B cell (primary cell): ENCODE measurements at places on chromosomes 3 and 15.

GRCh38 chr3:127183931-127184869, 8.7 kb upstream of the PRR23E start:
- H3K27me3 ChIP-seq: no peaks in the 10 kb centered on the region
- no peaks in the 10 kb centered on the region for H3K4me1 ChIP-seq
- H3K36me3 ChIP-seq: no peaks in the 10 kb centered on the region
- H3K27ac ChIP-seq: no peak overlapping the region
- no peak overlapping the region for H3K4me3 ChIP-seq

- no peaks in the 10 kb centered on the region for H3K4me1 ChIP-seq
- no peak overlapping the region for H3K27ac ChIP-seq
- H3K27me3 ChIP-seq: no peaks in the 10 kb centered on the region
- no peak overlapping the region for H3K4me3 ChIP-seq
Measured at GRCh38 chr15:45795440-45796069, 160.7 kb downstream of the SQOR start.

DNA sequence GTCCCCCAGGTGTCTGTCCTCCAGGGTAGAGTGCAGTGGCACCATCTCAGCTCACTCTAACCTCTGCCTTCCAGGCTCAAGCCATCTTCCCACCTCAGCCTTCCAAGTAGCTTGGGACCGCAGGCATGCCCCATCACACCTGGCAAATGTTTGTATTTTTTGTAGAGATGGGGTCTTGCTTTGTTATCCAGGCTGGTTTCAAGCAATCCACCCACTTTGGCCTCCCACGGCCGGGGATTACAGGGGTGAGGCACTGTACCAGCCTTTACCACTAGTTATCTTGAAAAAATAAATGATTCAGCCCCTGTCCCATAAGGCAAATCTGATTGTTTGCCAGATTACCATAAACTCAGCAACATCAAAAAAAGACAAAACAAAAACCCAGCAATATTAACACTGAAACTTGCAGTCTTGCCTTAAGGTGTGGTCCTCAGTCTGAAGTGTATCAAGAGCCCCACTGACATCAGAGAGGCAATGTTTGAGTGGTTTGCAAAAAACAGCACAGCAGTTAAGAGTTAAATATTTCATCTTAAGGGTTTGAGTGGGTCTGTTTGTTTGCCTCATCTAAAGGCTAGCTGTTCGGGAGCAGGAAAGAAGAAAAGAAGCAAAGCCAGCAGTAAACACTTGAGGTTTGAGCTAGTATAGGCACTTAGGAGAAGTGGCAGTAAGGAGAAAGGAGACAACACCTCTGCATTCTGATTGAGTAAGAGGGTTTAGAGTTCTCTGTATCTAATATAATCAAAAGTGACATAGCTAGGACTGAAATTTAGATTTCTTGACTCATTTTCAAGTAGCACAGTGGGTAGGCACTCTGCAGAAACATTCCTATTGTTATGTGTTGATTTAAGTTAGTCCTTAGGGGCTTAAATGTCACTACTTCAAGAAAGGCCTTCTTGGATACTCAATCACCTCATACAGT, 26.3 kb upstream of the EDEM1 start:
- peak overlapping the region; percentile 20 for H3K27ac ChIP-seq
- H3K36me3 ChIP-seq: no peaks in the 10 kb centered on the region
- H3K4me3 ChIP-seq: no peak overlapping the region
- no peaks in the 10 kb centered on the region for H3K27me3 ChIP-seq

GRCh38 chr3:73556520-73557372, 68.0 kb downstream of the PDZRN3 start:
- H3K4me3 ChIP-seq: no peak overlapping the region
- H3K27me3 ChIP-seq: no peaks in the 10 kb centered on the region
- no peak for DNase-seq
- no peaks in the 10 kb centered on the region for H3K4me1 ChIP-seq

DNA sequence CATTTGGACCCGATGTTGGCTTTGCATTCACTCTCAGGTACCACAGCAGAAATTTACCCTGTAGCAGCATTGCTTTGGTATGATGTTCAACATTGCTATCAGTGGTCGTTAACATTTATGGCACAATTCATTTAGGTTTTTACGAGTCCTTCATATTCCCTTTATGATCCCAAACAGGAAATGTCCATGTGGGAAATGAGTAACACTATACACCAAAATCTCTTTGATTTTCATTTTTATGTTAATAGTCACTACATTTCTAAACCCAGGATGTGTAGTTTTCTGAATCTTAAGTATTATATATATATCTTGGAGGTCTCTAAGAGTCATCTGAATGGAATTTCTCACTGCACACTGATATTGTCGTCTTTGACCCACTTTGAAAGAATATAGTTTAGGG, 78.5 kb upstream of the RBMS3 start:
- H3K4me1 ChIP-seq: no peaks in the 10 kb centered on the region
- DNase-seq: no peak
- no peak overlapping the region for H3K4me3 ChIP-seq
- H3K27me3 ChIP-seq: no peaks in the 10 kb centered on the region

DNA sequence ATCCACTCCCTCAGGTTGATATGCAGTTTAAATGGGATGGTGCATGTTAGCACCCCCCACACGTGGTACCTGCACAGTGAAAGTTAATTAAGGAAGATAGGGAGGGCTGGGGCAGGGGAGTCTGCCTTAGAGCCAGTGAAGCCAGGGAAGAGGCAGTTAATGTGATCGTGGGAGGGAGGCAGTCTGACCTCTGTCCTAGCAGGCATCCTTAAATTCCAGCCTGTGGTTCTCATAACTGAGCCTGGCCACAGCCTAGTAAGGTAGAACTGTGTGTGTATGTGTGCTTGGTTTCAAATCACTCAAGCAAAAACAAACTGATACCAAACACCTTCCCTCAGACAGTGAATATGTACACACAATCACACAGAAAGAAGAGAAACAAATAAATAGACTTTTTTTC, 319.1 kb upstream of the TLE3 start:
- no peak for DNase-seq
- H3K27me3 ChIP-seq: no peaks in the 10 kb centered on the region
- H3K27ac ChIP-seq: no peak overlapping the region
- no peaks in the 10 kb centered on the region for H3K4me1 ChIP-seq

- H3K4me1 ChIP-seq: no peaks in the 10 kb centered on the region
- no peaks in the 10 kb centered on the region for H3K27me3 ChIP-seq
- no peak overlapping the region for H3K4me3 ChIP-seq
- DNase-seq: no peak
Measured at GRCh38 chr3:17494117-17494809, 248.2 kb downstream of the TBC1D5 start.

DNA sequence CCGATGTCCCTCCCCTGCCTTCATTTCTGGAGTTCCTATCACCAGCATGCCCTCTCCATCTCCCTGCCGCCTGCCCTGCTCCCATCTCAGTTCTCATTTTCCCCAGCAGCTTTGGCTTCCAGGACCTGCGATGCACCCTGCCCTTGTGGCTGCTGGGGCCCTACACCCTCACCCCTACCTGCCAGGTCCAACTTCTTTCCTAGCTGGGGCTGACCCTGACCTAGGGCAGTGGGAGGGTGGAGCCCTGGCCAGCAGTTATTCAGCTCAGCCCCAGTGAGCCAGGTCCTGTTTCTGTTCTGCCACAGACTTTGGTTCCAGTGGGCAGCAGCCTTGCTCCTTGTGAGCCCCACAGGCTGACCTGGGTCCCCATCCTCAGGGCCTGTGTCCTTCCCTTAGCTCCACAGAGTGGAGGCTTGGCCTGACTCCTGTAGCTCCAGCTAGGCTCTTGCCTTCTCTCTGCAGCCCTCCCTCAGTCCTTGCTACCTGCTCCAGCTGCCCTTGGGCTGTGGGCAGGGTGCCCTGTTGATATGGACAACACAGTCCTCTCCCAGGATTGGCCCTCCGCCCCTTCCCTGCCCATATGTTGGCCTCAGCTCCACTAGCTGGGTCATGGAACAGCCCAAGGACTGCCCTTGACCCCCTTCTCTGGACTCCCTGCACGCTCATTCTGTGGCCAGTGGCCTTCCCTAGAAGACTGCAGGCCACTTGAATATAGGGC, 34.7 kb upstream of the PDE8A start:
- H3K4me3 ChIP-seq: no peak overlapping the region
- H3K4me1 ChIP-seq: no peaks in the 10 kb centered on the region
- H3K27ac ChIP-seq: no peak overlapping the region
- peaks cover 3% of the 10 kb centered on the region for H3K27me3 ChIP-seq
- no peaks in the 10 kb centered on the region for H3K36me3 ChIP-seq

DNA sequence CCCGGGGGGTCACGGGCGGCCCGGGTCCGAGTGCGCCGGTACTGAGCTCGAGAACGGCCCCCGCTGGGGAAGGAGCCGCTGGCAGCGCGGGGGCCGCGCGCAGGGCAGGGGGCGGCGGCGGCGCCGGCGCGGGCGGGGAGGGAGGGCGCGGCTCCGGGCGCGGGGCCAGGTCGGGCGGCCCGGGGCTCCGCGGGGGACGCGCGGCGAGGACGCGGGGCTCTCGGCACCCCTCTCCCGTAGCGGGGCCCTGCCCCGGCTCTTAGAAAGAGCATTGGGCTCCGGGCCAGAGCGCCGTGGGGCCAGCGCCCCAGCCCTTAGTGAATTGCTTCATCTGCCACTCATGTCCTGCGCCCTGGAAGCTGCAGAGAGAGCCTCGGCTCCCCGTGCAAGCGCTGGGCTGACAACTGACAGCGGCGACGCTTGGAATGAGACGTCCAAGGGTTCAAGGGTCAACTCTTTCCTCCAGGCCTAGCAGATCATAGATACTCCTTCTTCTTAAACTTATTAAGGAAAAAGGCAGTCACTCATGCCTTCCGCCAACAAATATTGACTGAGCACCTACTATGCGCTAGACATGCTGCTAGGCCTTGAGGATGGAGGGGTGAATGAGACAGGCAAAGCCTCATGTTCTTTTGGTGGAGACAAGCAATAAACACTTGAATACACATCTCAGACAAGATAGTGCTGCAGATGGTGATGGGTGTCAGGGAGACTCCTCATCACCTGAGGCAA, 140.8 kb downstream of the SMAD6 start:
- H3K4me1 ChIP-seq: peaks cover 12% of the 10 kb centered on the region
- H3K27me3 ChIP-seq: peaks cover 30% of the 10 kb centered on the region
- no peak overlapping the region for H3K27ac ChIP-seq
- peak; percentile 43 for DNase-seq

GRCh38 chr15:40782609-40783227, 12.9 kb downstream of the C15orf62 start:
- peaks cover 23% of the 10 kb centered on the region for H3K36me3 ChIP-seq
- peaks cover 8% of the 10 kb centered on the region for H3K4me1 ChIP-seq
- no peak overlapping the region for H3K4me3 ChIP-seq
- peak; percentile 84 for DNase-seq

DNA sequence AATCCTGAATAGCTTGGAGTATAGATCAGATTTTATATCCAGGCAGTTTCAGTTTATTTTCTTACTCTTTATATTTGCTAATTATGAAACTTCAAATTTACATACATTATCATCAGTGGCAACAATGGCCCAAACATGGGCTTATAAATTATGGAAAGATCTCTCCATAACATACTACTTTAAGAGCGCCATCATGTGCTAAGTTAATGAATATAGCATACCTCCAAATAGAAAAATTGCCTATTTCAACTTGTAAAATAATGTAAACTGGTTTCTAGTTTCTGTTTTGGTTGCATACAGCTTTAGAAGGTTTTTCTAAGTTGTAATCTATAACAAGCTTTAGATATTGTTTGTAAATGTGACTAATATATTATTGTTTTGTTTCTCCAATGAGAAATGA, 531.3 kb upstream of the UBE2E2 start:
- DNase-seq: no peak
- no peak overlapping the region for H3K4me3 ChIP-seq
- H3K27me3 ChIP-seq: no peaks in the 10 kb centered on the region
- H3K36me3 ChIP-seq: no peaks in the 10 kb centered on the region

- H3K4me3 ChIP-seq: no peak overlapping the region
- H3K36me3 ChIP-seq: no peaks in the 10 kb centered on the region
- H3K27me3 ChIP-seq: no peaks in the 10 kb centered on the region
- H3K4me1 ChIP-seq: no peaks in the 10 kb centered on the region
Measured at GRCh38 chr3:73542136-73542535, 82.6 kb downstream of the PDZRN3 start.

- no peak overlapping the region for H3K27ac ChIP-seq
- no peaks in the 10 kb centered on the region for H3K36me3 ChIP-seq
- DNase-seq: no peak
Measured at GRCh38 chr3:76122007-76122406, 336.7 kb upstream of the ZNF717 start.

GRCh38 chr3:8622873-8623691, 21.5 kb downstream of the SSUH2 start:
- H3K4me1 ChIP-seq: peaks cover 4% of the 10 kb centered on the region
- no peak overlapping the region for H3K27ac ChIP-seq
- H3K4me3 ChIP-seq: no peak overlapping the region
- DNase-seq: peak; percentile 45
- H3K27me3 ChIP-seq: peaks cover 7% of the 10 kb centered on the region

DNA sequence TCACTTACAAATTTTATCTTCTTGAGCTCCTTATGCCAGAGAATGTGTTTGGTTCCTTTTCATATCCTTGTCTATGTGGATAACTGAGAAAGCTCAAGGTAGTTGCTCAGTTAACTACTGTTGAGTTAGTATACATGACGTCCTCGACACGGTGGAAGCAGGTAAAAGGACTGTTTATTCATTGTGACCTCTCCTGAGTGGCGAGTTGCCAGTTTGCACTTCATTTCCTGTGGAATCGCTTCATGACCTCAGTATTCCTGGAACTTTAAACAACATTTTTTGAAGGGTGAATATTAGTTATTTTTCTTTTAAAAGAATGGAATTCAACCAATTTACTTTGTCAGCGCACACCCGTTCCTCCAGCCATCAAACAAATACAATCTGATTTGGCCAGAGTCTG, 1.2 kb upstream of the TPRG1 start:
- no peak overlapping the region for H3K27ac ChIP-seq
- no peak overlapping the region for H3K4me3 ChIP-seq
- no peaks in the 10 kb centered on the region for H3K27me3 ChIP-seq
- no peaks in the 10 kb centered on the region for H3K4me1 ChIP-seq
- no peaks in the 10 kb centered on the region for H3K36me3 ChIP-seq

- no peak overlapping the region for H3K27ac ChIP-seq
- no peak overlapping the region for H3K4me3 ChIP-seq
- H3K27me3 ChIP-seq: no peaks in the 10 kb centered on the region
- peaks cover 3% of the 10 kb centered on the region for H3K4me1 ChIP-seq
- peaks cover 28% of the 10 kb centered on the region for H3K36me3 ChIP-seq
- DNase-seq: no peak
Measured at GRCh38 chr3:170081079-170081741, 43.4 kb downstream of the GPR160 start.
